ENCODE measurements at places on chromosomes 7 and 10.

DNA sequence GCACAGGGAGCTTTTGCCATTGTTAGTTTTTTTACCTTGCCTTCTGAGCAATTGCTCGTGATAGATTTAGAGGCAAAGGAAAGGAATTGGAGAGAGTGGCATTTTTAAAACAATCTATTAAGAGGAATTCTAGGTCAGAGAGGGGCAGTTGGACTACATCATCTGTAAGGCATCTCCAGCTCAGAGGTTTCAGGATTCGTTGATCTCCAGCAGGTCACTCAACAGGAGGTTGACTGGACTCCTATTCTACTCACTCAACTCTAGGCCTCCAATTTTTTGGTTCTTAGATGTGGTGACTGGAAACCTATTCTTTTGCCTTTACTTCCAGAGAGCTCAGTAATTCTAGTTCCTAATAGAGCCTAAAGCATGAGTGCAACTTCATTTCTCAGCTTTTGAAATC is 42.8 kb downstream of the TBXAS1 start:
- DNase-seq, result no peak

- no peak for DNase-seq
These were observed 225.0 kb upstream of the CELF2 start for GRCh38 chr10:10792681-10793080.

DNA sequence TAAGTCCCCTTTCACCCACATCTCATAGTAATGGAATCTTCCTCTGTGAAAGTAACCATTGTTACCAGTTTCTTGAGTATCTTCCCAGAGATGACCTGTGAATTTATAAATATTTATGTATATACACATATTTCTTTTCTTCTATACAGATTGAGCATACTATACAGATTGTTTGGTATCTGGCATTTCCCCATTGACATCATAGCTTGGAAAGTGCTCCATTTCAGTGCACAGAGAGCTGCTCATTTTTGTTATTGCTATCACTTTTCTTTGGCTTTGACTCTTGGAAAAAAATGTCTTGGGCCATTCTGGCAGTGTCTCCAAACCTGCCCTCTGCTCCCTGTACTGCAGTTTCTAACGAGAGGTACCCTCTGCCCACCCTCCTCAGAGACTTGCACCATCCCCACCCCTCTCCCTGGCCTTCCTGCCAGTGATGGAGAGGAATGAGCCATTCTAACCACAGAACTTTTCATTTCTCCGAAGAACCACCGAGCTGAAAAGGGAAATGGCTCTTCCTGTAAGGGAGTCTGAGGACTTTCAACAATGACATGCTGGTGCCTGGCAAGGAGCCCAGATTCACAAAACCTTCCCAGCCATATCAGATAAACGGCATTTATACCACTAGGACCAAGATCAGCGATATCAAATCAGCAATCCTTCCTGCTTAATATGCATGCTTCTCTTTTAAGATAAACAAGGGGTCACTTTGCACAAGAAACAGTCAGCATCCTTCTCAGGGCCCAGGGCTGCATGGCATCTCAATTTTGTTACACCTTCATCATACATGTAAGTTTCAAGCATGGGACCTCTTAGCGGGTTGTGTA is 19.7 kb upstream of the CCSER2 start:
- no peak for DNase-seq

GRCh38 chr10:6162589-6163356 is 40.0 kb upstream of the PFKFB3 start:
- no peak for DNase-seq

GRCh38 chr7:151748733-151749132 is 128.2 kb downstream of the PRKAG2 start:
- DNase-seq, result no peak

DNA sequence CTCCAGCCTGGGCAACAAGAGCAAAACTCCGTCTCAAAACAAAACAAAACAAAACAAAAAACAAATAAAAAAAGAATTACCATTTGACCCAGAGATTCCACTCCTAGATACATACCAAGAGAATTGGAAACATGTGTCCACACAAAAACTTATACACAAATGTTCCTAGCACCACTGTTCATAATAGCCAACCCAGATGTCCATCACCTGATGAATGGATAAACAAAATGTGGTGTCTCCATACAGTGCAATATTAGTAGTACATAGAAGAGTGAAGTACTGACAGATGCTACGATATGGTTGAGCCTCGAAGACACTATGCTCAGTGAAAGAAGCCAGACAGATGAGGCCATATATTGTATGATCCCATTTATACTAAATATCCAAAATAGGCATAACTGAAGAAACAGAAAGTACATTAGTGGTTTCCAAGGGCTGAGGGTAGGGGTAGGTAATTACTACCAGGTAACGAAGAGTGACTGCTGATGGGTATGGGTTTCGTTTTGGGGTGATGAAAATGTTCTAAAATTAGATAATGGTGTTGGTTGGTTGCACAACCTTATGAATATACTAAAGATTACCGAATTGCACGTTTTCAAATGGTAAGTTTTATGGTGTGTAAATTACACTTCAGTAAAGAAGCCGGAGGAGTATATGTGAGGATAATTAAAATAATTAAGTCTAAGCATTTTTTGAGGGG is 20.0 kb downstream of the MYO1G start:
- no peak for DNase-seq

GRCh38 chr10:63145782-63146181 is 12.7 kb downstream of the NRBF2 start:
- DNase-seq, result no peak

DNA sequence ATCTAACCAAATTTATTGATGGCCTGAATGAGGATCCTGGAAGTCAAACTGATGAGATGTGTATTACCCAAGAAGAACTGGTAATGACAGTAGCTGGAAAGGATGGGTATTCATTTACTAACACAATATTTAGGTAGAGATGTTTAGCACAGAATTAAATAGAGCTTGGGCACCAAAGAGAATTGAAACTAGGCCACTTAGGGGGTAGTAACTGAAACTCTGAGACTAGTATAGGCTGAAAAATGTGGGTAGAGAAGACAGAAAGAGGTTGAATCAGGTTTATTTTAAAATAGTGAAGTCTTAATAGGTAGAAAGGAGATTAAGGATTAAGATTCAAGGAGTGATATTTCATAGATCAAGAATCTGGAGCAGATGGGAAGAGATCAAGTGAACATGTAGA is 155.8 kb downstream of the MLLT10 start:
- DNase-seq, result no peak

- DNase-seq, result no peak
These were observed 78.5 kb upstream of the GATAD1 start for GRCh38 chr7:92368741-92369140.

DNA sequence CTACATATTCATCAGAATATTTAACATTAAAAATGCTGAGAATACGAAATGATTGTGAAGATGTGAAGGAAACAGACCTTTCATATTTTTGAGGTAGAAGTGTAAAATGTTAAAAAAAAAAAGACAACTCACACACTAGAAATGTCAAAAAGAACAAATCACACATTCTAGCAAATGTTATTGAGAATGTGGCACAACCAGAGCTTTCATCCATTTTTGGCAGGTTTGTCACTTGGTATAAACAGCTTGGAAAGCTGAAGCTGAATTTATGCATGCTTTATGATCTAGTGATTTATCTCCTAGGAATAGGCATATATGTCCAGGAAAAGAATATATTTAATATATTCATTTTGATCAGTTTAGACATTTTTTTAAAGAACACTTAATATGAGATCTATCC is 784.9 kb upstream of the GHITM start:
- DNase-seq, result no peak

DNA sequence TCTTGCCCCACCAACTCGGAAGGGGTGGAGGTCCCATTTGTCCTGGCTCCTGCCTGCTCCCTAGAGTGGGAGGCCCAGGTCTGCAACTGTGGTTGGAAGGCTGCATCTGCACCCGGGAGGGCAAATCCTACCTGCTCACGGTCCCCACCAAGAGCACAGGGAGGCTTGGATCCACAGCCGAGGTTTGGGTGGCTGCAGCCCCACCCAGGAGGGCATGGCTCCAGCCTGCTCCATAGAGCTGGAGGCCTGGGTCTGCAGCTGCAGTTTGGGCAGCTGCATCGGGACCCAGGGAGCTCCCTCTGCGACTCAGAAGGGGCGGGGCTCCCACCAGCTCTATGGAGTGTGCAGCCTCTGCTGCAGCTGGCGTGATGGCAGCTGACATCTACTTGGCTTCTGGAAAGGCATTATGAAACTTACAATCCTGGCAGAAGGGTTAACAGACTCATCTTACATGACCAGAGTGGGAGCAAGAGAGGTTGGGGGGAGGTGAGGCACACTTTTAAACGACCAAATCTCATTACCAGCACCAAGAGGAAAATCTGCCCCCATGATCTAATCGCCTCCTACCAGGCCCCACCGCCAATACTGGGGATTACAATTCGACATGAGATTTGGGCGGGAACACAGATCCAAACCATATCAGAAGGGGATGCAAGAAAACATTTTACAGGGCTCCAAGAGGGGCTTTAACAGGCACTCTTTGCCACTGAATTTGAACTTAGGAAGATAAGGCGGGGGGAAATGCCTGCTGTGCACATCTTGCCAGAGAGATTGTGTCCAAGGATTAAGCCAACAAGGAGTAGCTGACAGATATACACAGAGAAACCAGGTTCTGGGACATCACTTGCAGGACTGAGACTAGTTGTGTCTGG is 8.2 kb upstream of the BLVRA start:
- no peak for DNase-seq

DNA sequence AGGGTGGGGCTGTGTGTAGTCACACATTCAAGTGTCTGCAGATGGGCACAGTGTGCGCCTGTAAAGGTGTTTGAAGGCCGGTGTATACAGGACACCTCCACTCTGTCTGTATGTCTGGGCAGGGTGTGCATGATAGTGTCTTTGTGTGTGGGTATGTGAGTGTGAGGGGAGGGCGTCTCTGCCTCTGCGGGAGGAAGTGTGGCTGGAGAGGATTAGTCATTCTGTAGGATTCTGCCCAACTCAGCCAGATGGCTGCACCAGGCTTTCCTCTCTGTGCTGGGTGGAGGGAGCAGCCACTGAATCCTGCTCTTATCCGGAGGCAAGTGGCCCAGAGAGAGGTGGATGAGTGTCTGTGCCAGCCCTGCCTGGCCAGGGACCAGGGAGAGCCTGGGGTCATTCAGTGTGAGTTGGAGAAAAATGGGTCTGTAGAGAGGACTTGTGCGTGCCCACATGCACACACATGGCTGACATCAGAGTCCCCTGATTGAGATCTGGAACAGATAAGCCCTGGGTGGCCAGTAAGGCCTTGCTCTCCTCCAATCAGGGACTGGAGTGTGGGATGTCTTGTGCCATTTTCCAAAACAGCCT is 1.7 kb downstream of the SFXN3 start:
- DNase-seq, result no peak

- DNase-seq, result no peak
These were observed 109.1 kb downstream of the MTERF1 start for GRCh38 chr7:91771394-91771793.

GRCh38 chr10:93357680-93358079 is 124.5 kb downstream of the MYOF start:
- DNase-seq, result no peak

GRCh38 chr7:96225251-96225650 is 96.6 kb downstream of the SLC25A13 start:
- DNase-seq, result no peak

- no peak for DNase-seq
These were observed 303.9 kb upstream of the KCND2 start for GRCh38 chr7:119969054-119969453.

GRCh38 chr10:121579656-121580055 is 18.6 kb downstream of the FGFR2 start:
- no peak for DNase-seq

- no peak for DNase-seq
These were observed 17.6 kb upstream of the IMPDH1 start for GRCh38 chr7:128427289-128427891.

- no peak for DNase-seq
These were observed 111.2 kb downstream of the SEM1 start for GRCh38 chr7:96598421-96598820.

- no peak for DNase-seq
These were observed 16.9 kb downstream of the PRKRIP1 start for GRCh38 chr7:102413091-102413490.

- DNase-seq, result no peak
These were observed 55.8 kb downstream of the TACC2 start for GRCh38 chr10:122044713-122045112.

GRCh38 chr7:668139-668931 is 58.2 kb upstream of the DNAAF5 start:
- DNase-seq, result peak; percentile 66

DNA sequence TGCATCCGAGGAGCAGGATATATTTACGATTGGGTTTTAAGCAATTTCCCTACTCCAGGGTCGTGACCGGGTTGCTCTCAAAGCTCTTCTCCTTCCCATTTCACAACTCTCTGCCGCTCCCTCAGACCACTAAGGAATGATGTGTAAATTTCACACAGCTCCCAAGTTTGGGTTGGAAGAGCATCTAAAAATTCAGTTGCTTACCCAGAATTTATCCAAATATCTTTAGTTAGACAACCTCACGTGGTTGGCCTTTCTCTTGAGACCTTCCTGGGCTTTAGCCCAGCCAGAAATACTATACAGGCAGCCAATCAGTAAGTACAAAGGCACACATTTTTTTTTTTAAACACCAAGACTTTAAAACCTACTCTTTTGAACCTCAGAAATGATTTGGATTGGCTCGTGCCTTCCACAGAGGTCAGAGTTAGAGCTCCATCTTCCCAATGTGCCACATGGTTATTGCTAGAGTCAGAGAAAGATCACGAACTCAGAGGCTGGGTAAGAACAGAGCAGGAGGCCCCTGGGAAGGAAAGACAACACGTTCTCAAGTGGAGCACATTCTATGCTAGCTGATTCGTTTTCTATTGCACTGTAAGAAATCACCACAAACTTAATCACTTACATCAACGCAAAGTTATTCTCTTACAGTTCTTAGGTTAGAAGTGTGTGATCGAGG is 335.4 kb upstream of the MGMT start:
- DNase-seq, result no peak

DNA sequence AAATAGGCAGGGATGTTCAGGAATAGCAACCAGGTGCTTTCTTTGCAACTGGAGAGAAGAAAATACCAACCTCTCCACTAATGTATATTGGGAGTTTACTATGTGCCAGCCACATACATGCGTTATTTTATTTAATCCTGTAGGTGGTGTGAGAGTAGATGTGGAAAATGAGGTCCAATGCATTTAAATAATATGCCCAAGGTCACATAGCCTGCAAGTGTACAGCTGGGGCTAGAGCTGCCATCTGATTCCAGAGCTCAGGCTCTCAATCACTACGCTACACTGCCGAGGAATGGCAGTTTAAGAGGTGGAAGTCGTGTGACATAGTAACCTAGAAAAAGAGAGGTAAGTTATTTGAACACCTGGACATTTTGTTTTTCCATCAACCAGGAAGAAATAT is 277.0 kb downstream of the EXOC4 start:
- DNase-seq, result no peak

DNA sequence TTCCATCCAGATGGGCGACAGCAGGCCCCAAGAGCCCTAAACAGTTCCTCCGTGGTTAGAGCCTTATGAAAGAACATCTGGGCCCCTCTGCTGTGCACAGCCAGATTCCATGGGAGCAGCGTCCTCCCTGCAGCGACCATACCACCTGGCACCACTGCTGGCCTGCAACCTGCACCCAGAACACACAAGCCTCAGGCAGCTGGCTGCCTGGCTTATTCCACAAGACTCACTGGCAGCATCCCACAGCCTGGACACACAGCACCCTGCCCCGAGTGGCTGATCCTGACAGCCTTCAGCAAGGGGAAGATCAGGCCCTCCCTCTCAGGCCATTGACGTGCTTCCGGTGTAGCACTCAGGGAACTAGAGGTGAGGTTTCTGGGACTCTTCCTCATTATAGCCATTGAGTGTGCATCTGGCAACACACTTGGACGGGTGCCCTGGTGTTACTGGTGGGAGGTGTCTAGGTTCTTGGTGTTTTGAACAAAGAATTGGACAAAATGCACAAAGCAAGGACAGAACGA is 33.7 kb upstream of the ERCC6 start:
- DNase-seq, result no peak

- DNase-seq, result peak; percentile 3
These were observed 206.7 kb downstream of the ADAM12 start for GRCh38 chr10:126181626-126182025.

All from urinary bladder (tissue), 4 donors.